PC-3 (cell line): ENCODE measurements at places on chromosomes 2 and 18. TPM values are rescaled to one million over a fixed set of nuclear protein-coding genes. Genes with fewer than 3 reads are reported as not detected.

The ZAP70 gene
- not detected in 2 replicates for total RNA-seq

The CD8B2 gene
- not detected in 2 replicates for total RNA-seq

The MYL1 gene
- not detected in 2 replicates for total RNA-seq

The VSNL1 gene
- total RNA-seq = not detected in 2 replicates

The GPR55 gene
- total RNA-seq = 0.07 and 0.81 TPM in 2 replicates

The INHBB gene
- 223 and 269 TPM in 2 replicates for total RNA-seq

The INPP5D gene
- 0.26 and 1.9 TPM in 2 replicates for total RNA-seq

The TTN gene
- total RNA-seq = 0.52 and 1.1 TPM in 2 replicates

The HOXD13 gene
- 0.36 and 0.46 TPM in 2 replicates for total RNA-seq

The CHPF gene
- 139 and 210 TPM in 2 replicates for total RNA-seq

The KLF11 gene
- total RNA-seq = 13.4 and 14.0 TPM in 2 replicates

The HSBP1L1 gene
- 45.7 and 56.8 TPM in 2 replicates for total RNA-seq

The NXPH2 gene
- not detected in 2 replicates for total RNA-seq

The MXD1 gene
- 6.8 and 7.0 TPM in 2 replicates for total RNA-seq

The TCF23 gene
- not detected in 2 replicates for total RNA-seq

The MOGAT1 gene
- total RNA-seq = not detected in 2 replicates

The KLHL30 gene
- not detected in 2 replicates for total RNA-seq

The CCDC74A gene
- total RNA-seq = 6.5 and 13.7 TPM in 2 replicates

The AGXT gene
- total RNA-seq = not detected in 2 replicates

The DLX2 gene
- 0.29 and 1.4 TPM in 2 replicates for total RNA-seq

The TRIM43B gene
- total RNA-seq = not detected in 2 replicates

The SRBD1 gene
- 19.8 and 20.8 TPM in 2 replicates for total RNA-seq

The HOXD12 gene
- total RNA-seq = not detected in 2 replicates

The MYL12A gene
- total RNA-seq = 254 and 329 TPM in 2 replicates

The SIGLEC15 gene
- 2.0 and 4.8 TPM in 2 replicates for total RNA-seq

The SCYGR4 gene
- total RNA-seq = not detected in 2 replicates

The CGREF1 gene
- 18.7 and 22.6 TPM in 2 replicates for total RNA-seq

The CCDC150 gene
- total RNA-seq = 13.1 and 15.6 TPM in 2 replicates

The DARS1 gene
- 56.7 and 78.6 TPM in 2 replicates for total RNA-seq

The LAPTM4A gene
- total RNA-seq = 54.5 and 62.7 TPM in 2 replicates

The LINC00305 gene
- not detected in 2 replicates for total RNA-seq
